ENCODE measurements at places on chromosomes 12 and 14.

GRCh38 chr14:100607611-100607956 is 20.4 kb upstream of the BEGAIN start:
- no peak for DNase-seq

- DNase-seq: peak; percentile 70
Measured at GRCh38 chr12:126160912-126161311, 1095.7 kb downstream of the AACS start.

- no peak for DNase-seq
Measured at GRCh38 chr12:56998981-56999380, 7.4 kb downstream of the ZBTB39 start.

GRCh38 chr12:48336564-48336963 is 14.2 kb downstream of the ZNF641 start:
- no peak for DNase-seq

- DNase-seq: no peak
Measured at GRCh38 chr12:113086249-113087164, 30.0 kb downstream of the DTX1 start.

GRCh38 chr14:96710060-96710666 is 87.0 kb upstream of the VRK1 start:
- no peak for DNase-seq

GRCh38 chr14:90114554-90114953 is 52.8 kb downstream of the KCNK13 start:
- no peak for DNase-seq

- no peak for DNase-seq
Measured at GRCh38 chr12:132803888-132804287, 24.8 kb downstream of the GOLGA3 start.

GRCh38 chr12:5650829-5651461 is 219.0 kb downstream of the NTF3 start:
- DNase-seq: no peak

DNA sequence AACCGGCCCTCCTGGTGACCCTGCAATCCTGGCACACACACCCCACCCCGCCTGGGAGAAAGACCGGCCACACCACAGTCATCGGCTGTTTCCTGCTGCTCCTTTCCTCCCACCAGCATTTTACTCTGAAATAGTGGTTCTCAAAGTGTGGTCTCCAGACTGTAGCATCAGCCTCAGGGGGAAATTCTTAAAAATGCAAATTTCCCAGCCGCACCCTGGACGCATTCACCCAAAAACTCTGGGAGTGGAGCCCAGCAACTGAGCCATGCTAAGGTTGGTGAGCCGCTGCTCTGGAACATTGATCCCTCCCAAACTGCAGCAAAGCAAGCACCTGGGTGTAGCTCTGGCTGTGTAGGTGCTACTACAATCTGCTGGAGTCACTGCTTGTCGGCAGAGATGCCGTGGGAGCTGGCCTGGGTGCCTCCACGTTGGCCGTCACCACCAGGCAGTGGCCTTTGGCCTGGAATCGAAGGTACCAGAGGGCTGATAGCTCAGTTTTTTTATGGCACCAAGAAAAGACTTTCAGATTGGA is 38.4 kb upstream of the BCL2L14 start:
- no peak for DNase-seq

- DNase-seq: no peak
Measured at GRCh38 chr12:11580125-11580751, 69.2 kb upstream of the ETV6 start.

- peak; percentile 29 for DNase-seq
Measured at GRCh38 chr12:50620109-50620977, 115.6 kb downstream of the DIP2B start.

DNA sequence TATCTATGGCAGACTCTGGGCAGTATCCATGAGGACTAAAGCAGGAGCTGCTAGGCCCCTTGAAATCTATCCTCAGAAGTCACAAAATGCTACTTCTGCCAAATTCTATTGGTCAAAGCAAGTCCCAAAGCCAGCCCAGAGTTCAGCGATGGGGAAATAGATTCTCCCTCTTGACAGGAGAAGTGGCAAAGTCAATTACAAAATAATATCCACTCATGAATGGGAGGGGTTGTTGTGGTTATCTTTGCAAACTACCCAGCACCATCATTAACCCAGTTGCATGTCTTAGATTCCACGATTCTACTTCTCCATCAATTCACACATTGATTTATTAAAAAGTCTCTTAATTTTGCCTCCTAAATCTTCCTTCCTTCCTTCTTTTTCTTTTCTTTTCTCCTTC is 30.7 kb upstream of the STXBP6 start:
- DNase-seq: no peak
